Stimulated activated CD4-positive, alpha-beta T cell treated with anti-CD3 and anti-CD28 coated beads, TNF-alpha, amount 100 ng/mL, for 48 hours (primary cell): ENCODE measurements at places on chromosomes 4 and X.

DNA sequence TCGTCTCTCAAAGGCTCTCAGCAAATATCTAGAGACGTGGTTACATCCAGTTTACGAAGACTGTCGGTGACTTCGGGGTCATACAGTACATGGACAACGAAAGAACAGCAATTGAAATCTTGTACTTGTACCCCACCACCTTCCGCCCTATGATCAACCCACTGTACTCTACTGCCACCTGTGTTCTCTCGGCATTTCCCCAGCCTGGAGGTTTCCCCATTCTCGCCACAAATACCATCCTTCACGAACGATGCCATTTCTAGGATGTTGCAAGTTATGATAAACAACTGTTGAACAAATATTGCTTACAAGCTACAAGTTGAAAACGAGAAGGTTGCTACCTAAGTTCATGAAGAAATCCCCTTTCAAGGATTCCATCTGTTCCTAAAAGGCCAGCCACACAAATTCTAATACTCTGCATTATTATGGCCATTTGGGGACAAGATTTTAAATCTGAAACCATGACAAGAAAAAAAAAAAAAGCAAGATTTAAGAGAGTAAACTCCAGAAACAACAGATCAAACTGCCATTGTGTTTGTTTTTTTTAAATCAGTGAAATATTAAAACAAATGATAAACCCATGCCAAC is 1.6 kb downstream of the APBB2 start:
- no peak for DNase-seq

DNA sequence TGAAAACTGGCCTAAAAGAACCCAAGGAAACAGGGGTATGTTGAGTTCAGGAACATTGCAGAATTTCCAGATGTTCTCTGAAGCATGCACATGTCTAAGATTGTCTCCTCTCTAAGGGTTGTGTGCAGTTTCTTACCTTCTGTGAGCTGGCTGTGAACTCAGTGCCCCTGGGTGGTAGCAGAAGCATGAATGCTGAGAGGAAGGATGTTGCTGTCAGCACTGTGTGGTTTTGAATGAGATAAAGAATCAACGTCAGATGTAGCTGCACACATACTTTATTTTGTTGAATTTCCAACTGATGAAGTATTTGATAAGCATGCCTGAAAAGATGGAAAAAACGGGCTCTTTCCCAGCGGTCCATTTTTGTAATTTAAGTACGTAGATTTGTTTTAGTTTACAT is 23.8 kb upstream of the CD38 start:
- DNase-seq = no peak

DNA sequence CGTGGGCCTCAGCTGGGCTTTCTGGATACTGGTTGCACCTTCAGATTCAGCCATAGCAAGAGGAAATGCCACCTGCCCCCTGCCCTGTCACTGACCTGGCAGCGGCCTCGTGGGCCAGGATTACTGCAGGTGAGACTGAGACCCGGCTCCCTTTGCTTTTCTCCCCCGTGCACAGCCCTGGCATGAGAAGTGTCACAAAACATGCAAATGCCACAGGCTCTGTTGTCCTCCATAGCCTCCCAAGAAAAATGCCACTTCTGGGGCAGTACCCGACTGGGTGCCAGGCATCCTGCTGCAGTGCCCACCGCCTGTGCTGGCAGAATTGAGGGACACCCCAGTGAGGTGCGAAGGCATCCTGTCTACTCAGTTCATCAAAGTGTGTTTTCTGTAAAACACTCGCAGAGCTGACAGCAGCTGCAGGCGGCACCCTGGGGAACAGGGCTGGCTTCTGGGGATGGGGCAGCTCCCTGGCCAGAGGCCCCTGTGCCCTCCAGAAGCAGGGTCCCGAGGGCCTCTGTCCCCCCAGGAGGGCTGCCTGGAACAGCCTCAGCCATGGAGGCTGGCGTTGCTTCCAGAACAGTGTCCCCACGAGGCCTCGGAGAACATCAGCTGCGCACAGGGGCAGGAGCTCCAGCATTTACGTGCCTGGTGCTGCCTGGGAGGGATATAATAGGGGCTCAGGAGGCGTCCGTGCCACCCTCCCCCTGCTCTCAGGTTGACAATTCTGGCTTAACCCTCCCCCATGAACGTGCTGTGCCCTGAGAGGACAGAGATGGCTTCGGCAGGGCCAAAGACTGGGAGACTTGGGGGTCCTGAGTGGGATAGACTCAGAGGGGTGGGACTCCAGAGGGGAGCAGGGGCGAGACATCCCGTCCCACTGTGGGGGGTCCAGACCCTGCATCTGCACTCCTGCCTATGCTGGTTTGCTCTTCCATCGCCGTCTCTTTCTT is 99.5 kb upstream of the NKX1-1 start:
- no peak for DNase-seq

GRCh38 chr4:157315968-157316367 is 95.4 kb downstream of the GRIA2 start:
- no peak for DNase-seq

- DNase-seq = peak; percentile 32
These were observed 155.2 kb upstream of the GALNT7 start for GRCh38 chr4:173013232-173013930.

DNA sequence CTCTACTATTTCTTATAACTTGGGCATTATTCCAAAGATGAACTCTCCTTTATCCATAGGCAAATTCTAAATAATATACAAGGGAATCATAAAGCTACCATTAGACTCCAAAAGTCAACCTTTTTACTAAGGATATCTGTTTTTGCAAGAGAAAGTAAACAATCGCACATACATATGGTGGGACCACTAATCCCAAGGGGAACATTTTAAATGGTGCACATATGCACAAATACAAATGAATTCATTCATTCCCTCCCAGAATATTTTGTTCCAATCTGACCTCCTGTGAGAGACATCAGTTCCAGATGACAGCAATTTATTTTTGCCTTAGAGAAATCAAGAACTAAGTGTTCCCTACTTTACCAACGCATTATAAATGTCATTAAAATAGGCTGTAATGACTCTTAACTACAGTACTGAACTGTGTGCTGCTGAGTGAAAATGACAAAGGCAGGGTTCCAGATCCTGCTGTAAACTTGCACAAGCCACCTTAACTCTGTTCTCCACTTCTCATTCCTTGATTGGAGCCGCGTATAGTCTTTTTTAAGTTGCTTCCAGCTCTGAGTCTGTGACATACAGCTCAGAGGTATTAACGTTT is 2.0 kb downstream of the DHX15 start:
- no peak for DNase-seq

DNA sequence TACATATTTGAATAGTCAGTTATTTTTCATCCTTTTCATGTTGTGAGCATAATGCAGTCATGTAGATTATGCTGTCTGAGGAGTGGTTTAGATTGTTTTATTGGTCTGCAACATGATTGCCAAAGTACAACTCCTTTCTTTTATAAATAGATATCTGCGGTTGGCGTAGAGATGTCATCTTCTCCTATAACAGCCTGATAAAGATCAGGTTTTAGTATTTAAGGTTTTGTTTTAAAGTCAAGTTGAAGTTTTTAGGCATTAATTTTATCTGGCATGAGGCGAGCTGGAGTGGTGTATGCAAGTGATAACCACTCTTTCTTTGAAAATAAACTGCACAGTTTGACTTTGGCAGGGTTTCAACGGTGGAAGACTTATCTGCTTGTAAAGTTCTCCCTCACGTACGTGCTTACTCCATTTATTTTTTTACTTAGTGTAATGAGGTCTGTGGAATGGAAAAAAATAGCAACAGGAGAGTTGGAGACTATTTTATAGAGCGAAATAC is 126.3 kb downstream of the FBXO8 start:
- DNase-seq = no peak

DNA sequence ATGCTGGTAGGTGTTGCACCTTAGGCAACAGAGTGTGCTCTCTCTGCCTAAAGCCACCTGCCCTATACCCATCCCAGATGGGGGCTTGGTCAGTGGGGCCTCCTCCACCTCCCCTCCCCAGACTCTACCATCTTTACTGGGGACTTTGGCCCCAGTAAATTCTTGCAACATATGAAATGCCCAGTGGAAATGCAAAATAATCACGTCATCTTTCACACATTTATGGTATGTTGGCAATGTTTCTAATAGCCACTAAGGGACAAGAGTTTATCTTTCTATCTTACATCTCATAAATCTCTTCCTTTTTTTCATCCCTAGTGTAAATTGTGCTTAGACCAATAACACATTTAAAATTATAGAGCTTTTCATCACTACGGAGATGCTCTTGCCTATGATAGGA is 103.0 kb upstream of the MAML3 start:
- DNase-seq = no peak

DNA sequence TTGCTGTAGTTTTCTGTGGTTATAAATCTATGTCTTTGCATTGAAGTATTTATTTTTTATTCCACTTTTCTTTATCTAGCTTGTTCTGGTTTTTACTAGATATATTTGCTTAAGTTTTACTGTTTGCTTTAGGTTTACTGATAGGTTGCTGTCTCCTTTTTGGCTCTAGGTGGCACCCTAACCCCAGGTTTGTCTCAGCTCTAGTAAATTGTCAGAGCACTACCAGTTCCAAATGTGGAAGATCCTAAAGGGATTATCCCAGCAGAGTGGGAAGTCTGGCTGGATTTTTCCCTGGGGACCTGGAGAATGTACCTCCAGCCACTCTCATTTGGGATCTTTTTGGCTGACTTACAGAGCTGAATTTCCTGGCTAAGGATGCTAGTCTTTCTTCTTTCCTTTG is 106.1 kb downstream of the PBDC1 start:
- DNase-seq = no peak

GRCh38 chr4:153324046-153324445 is 20.4 kb upstream of the MND1 start:
- DNase-seq = no peak

DNA sequence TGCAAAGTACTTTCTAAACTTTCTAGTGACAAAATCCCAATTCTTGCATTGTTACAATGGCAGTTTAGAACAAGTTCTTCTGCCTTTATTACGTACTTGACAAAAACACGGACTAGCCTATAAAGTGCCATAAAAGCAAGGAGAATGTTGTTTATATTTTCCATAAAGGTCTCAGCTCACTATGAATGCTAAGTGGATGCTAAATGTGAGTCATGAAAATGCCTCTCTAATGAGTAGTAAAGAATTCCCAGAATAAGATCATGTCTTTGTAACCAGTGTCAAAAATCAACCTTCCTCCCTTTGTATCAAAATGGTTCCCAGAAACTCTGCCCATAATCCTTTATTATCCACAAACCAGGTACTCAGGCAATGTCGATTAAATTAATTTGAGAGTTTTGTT is 539.8 kb upstream of the SLIT2 start:
- DNase-seq = no peak

DNA sequence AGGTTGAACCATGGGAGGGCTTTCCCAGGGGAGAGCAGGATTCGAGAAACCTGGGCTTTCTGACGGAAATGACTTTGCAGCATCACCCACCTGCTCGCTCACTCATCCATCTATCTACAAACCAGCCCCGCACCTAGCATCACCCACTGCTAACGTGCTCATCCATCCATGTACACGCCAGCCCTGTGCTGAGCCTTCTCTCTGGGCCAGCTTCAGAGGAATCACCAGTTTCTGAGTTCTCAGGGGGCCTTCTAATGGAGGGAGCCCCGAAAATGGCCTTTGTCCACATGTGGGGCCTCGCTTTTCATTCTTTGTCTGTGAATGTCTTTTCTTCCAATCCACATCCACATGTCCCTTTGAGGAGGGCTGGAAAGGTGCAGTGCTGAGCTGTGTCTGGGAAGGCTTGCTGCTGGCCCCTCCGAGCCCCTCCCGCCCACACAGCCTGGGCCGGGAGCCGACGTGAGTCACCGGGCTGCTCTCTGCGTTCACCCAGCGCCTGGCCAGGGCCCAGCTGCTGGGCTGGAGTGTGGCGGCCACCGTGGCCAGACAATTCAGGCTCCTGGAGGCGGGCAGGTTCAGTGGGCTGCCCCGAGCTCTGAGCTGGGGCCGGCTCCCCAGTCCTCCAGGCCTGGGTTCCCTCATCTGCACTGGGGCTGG is 14.7 kb downstream of the SORCS2 start:
- DNase-seq = no peak

DNA sequence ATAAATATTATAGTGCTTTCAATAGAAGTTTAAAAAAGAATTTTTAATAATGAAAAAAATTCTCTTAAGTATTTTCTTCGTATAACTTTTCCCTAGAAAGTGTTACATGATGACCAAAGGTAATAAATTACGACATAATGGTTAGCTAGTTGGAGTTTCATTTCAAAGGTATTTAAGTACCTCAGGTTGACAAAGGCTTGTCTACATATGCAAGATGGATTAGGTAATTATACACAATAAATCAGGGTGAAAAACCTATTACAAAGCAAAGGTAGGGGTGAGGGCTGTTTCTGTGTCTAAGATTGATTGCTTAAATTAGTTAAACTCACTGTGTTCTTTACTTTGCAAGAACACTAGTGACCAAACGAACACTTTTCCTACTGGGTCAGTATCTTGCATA is 508.5 kb upstream of the FAT1 start:
- no peak for DNase-seq

- no peak for DNase-seq
These were observed 102.1 kb downstream of the CPZ start for GRCh38 chr4:8694651-8695151.

- DNase-seq = no peak
These were observed 50.4 kb downstream of the FHIP1A start for GRCh38 chr4:151459375-151459774.

- DNase-seq = no peak
These were observed 1068.8 kb downstream of the ARAP2 start for GRCh38 chr4:35175487-35175886.

DNA sequence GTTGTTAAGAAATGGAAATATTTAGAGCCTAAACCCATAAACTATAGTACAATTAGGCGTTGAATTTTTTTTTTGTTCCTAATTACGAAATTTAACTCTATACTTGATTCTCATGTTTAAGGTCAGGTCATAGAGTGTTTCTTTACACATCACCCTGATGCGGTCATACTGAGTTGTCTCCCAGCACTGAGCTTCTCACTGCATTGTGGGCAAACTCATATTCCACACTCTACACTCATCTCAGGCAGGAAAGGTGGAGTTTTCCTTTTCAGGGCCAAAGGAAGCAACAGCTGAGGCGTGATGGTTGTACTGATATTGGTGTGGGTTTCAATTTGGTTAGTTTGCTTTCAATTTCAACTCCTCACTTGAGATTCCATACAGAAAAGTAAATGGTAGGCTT is 75.4 kb downstream of the FAT4 start:
- no peak for DNase-seq

DNA sequence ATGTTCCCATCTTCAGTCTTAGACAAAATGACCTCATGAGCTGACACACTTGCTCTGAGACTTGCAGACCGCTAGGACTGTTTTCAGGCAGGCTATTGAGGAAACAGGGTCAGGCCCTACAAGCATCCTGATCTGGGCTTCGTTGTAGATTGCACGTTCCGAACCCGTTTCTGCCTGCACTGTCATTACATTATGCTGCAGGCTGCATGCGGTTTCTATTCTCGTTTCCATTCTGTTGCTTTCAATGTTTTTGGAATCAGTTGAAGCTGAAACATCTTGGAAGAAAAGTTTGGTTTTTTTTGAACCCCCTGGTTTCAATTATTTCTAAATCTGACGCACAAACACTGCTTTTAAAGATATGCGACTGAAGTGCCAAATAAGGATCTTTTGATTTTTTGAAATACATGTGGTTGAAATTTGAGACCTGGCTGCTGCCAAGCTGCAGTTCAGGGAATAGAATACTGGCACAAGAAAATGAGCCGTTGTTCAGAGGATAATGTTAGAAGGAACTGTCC is 716.1 kb upstream of the INTU start:
- DNase-seq = no peak
